ENCODE measurements at places on chromosomes 12 and 14.
A peak's percentile ranks its signal among the peaks of the same experiment; 100 is the strongest.

- DNase-seq = no peak
These were observed 40.1 kb upstream of the DCN start for GRCh38 chr12:91222746-91223145.

DNA sequence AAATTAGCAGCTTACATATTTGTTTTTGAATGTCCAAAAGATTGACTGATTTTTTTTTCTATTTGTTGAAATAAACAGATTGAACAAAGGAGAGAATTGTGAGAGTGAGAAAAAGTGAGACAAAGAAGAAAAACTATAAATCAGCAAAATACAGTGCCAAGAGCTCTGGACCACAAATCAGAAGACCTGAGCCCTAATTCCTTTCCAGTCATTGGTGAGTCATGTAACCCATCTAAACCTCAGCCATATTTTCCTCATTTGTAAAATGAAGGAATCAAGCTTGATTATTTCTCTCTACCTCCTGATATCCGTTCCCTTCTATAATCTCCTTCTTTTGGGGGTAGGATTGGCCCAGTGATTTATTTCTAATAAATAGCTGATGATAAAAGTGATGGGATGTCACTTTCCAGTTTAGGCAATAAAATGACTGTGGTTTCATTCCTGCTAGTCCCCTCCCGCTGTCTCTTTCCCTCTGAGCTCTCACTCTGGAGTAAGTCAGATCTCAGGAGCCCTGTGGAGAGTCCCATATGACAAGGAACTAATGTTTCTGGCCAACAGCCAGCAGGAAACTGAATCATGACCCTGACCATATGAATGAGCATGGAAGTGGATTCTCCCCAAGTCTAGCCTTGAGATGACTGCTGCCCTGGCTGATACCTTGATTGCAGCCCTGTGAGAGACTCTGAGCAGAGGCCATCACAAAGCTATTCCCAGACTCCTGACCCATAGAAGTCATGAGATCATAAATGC lies 218.9 kb downstream of the ACSS3 start:
- DNase-seq = peak; percentile 13

GRCh38 chr12:104514092-104514810 lies 57.5 kb downstream of the CHST11 start:
- DNase-seq = no peak

GRCh38 chr14:90578283-90578985 lies 181.6 kb downstream of the CALM1 start:
- no peak for DNase-seq

GRCh38 chr14:104319491-104320241 lies 181.3 kb downstream of the KIF26A start:
- DNase-seq = no peak

GRCh38 chr12:100718187-100718586 lies 76.4 kb upstream of the ANO4 start:
- DNase-seq = no peak

GRCh38 chr14:105519946-105520698 lies 6.3 kb upstream of the TMEM121 start:
- DNase-seq = no peak

DNA sequence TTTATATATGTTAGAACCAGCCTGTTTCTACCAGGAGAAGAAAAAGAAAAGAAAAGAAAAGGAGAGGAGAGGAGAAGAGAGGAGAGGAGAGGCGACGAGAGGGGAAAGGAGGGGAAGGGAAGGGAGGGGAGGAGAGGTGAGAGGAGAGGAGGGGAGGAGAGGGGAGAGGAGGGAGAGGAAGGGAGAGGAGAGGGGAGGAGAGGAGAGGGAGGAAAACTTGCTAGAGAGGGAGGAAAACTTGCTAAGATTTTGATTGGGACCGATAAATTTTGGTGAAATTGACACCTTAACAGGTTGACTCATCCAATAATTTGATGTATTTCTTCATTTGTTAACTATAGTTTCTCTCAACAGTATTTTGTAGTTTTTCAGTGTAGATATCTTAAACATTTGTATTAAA lies 164.0 kb upstream of the SYT1 start:
- DNase-seq = no peak

DNA sequence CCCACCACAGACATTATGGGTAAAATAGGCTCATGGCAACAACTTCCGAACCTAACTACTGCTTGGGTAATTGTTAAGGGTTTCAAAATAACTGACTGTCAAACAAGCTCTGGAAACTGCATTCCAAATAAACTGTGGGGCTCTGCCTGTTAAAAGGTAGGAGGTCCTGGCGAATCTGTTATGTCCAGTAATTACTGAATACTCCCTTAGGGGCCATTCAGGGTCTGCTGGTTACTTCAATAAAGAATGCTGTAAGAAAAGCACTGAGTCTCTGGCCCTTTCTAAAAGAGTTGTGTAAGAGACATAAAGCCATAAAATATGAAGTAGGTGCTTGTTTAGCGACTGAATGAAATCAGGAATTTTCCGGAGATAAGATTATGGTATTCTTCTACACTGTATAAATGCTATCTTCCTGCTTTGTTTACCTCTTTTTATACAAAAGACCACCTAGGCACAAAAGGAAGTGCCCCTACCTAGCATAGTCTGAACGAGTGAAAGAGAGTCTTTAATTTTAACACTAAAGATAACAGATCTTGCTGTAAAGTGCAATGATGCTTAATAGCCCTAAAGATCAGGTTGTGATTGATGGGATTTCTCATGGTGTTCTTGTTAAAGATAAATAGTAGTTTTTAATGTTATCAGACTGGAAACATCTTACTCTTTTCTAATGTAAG lies 127.8 kb downstream of the FBXL14 start:
- no peak for DNase-seq

- DNase-seq = no peak
These were observed 72.4 kb upstream of the CISTR start for GRCh38 chr12:53824001-53824712.

DNA sequence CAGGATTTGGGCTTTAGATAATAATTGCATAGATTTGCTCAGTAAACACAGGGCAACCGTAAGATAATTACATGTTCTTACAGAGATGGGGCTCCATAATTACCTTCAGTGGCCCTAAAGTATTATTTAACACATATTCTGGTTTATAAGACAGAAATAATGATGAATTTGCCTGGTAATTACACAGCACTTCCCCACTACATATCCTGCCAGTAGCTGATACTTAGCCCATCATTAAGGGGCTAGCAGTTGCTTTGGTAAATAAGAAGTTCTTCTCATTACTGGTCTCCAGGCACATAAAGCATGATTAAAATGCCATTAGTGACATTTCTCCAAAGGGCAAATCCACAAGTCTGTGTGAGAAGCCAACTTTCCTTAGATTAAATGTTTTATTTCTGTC lies 158.7 kb downstream of the NUAK1 start:
- no peak for DNase-seq

- DNase-seq = no peak
These were observed 5.1 kb upstream of the USP30 start for GRCh38 chr12:109047081-109047805.

GRCh38 chr14:38874721-38875120 lies 228.3 kb downstream of the SEC23A start:
- no peak for DNase-seq

GRCh38 chr12:132142679-132143335 lies 1.3 kb downstream of the DDX51 start:
- DNase-seq = no peak

DNA sequence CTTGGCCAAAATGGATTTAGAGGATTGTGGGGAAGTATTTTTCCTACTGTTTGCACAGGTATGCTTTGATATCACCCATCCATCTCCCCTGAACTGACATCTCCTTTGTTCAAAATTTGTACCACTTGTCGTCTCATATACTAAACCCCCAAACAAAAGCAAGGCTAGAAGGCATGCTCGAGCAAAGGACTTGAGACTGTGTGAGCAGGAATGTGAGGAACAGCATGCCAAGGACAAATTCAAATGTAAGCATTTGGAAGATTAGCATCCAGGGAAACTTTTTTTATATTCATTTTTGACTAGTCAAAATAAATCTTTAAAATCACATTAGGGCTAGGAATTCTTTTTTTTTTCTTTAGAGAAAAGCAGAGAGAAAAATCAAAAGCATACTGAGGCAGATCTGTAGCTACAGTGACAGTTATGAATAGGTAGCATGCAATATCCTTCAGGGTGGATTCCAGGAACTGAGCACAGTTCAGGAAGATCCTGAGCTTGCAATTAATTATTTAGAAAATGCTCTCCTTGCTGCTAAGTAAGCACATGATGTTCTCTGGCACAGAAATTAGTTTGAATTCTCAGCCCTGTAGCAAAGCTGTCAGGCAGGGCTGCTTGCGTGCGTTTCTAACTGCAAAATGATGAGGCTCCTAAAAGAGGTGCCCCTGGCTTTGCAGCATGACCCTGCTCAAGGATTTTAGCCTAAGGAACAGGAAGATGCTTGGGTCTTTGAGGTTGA lies 327.7 kb downstream of the LRIG3 start:
- DNase-seq = no peak

GRCh38 chr12:47314996-47315395 lies 235.2 kb upstream of the AMIGO2 start:
- DNase-seq = no peak

DNA sequence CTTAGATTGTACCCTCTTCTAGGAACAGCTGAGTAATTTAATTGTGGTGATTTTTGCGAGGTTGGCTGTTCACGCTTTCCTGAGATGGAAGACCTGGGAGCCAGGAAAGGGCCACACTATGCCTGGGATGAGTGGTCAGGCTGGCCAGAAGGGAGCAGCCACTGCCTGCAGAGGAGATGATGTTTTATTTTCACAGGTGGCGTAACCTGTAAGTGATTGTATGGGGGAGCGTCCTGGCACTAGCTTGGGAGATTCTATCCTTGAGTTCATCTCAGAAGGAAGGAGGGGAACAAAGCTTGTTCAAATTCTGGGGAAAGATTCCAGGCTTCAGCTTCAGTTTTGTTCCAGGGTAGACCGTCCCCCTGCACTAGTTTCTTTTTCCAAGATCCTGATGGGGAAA lies 1.2 kb downstream of the RPH3A start:
- no peak for DNase-seq

- no peak for DNase-seq
These were observed 5.2 kb downstream of the PPM1A start for GRCh38 chr14:60254176-60254575.

- no peak for DNase-seq
These were observed 213.7 kb downstream of the SLC2A13 start for GRCh38 chr12:39892146-39892545.

GRCh38 chr12:103547376-103547775 lies 39.7 kb upstream of the STAB2 start:
- DNase-seq = no peak

DNA sequence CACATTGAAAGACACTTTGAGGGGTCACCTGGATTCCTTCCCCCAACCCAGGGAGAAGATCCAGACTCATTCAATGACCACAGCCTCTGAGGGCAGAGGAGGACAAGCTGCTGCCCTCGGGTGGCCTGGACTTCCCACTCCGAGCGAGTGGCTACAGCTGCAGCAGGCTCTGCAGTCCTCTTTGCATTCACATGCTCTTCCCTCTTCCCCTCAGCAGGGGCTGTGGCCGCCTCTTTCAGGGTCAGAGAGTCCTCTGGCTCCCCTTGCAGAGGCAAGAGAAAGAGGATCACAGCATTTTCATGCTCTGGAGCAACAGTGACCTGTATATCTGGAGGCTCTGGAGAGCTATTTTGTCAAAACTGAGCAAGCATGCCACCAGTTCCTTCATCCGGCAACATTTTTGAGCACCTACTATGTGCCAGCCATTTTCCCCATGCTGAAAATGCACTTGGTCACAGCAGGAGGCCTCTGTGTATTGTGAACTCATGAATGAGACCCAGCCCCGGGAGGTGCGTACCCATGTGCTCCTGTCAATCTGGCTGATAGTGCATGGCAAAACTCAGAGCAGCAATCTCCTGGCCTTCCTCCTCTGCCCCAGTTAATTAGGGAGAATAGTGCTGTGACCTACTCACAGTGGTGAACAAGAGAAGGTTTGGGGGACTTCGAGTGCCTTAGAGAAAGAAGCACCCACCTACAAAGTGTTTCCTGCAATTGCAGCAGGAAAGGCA lies 42.9 kb upstream of the KCNA5 start:
- no peak for DNase-seq

GRCh38 chr12:110591451-110592051 lies 8.4 kb upstream of the PPTC7 start:
- no peak for DNase-seq

DNA sequence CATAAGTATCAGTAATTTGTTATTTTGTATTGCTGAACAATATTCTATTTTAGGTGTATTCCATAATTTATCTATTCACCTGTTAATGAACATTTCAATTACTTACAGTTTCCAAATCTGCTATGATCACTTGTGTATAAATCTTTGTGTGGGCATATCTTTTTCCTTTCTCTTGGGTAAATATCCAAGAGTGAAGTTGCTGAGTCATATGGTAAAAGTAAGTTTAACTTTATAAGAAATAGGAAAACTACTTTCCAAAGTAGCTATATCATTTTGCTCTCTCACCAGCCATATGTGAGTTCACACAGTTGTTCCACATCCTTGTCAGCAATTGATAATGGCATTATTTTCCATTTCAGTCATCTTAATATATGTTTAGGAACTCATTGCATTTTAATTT lies 66.6 kb upstream of the KITLG start:
- no peak for DNase-seq

DNA sequence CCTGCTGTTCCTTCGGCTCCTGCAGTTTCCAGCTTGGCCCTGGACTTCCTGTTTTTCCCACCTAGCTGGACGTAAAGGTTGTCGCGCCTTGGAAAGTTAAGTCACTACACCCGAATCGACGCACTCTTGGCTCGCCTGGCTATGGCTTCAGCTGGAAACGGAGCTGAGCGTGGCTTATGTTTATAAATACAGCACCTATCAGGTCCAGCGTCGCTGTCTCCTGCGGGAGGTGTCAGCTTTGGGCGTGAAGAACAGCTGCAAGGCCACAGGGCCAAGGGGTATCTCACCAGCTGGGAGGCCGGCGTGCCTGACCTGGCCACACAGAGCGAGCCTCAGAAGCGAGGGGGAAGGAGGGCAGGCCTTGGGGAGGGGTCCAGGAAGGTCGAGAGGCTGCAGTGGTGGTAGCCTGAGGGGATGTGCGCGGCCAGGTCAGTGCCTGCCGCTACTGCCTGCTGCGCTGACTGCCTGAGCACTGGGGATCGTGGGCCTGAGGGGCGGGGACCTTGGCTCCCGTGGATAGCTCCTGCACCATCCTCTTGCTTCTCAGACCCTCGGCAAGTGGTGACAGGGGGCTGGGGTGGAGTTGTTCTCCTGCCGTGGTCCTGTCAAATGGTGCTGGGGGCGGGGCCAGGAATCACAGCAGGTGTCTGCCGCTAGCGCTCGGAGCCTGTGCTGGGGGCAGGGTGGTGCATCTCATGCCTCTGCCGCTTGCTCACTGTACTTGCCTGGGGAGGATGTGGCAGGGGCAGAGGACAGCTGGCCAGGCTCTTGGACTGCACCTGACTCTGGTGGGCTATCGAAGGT lies 12.5 kb downstream of the PACS2 start:
- DNase-seq = no peak

GRCh38 chr12:9745199-9745598 lies 12.3 kb upstream of the CLECL1 start:
- DNase-seq = no peak
